OCI-LY7 (cell line): ENCODE measurements at places on chromosomes 2 and 18.

GRCh38 chr2:30627151-30627550 is 180.1 kb downstream of the CAPN13 start:
- no peak for DNase-seq

GRCh38 chr2:188601927-188602326 is 310.3 kb downstream of the GULP1 start:
- DNase-seq, result no peak

DNA sequence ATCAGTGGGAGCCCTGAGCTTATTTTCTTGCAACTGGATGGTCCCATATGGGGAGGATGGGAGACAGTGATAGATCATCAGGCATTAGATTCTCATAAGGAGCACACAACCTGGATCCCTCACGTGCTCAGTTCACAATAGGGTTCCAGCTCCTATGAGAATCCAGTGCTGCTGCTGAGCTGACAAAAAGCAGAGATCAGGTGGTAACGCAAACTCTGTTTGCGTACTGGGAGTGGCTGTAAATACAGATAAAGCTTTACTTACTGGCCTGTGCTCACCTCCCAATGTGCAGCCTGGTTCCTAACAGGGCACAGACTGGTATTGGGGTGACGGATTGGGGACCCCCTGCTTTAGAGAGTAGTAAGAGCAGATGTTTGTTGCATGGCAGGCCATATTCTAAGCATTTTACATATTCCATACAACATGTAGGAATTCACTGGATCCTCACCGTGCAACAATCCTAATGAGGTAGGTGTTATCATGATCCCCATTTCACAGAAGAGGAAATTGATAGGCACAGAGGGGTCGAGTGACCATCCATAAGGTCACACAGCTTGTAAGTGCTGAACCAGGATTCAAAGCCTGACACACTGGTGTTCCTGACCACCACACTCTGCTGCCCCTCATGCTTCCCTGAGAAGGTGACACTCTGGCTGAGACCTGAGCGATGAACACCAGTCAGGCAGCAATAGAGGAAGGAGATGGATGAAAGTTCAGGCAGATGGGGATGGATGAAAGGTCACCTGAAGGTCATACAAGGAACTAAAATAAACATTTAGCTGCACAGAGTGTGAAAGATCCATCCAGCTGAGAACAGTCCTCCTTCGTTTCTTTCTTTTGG is 15.7 kb upstream of the MAT2A start:
- DNase-seq, result no peak

GRCh38 chr2:179927041-179927440 is 65.6 kb upstream of the ZNF385B start:
- DNase-seq, result no peak

DNA sequence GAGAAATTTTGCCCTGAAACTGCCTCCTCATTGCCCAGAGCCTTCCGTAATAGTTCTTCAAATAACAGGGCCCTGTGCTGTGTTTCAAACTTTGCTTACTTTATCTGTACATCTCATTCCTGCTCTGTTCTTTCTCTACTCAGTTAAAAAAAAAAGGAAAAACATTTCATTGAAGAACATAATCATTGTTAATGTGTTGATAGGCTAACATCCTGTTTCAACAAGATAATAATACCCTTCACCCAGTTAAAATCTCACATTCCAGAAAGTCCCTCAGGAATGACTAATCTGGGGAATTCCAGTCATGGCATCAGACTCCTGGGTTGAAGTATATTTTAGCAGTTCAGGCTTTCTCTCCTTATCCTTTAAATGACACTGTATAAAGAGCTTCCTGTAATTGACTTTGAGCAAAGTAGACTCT is 45.6 kb upstream of the ITGAV start:
- DNase-seq, result no peak

- DNase-seq, result no peak
Measured at GRCh38 chr2:82317012-82317411, 2012.5 kb upstream of the LRRTM1 start.

DNA sequence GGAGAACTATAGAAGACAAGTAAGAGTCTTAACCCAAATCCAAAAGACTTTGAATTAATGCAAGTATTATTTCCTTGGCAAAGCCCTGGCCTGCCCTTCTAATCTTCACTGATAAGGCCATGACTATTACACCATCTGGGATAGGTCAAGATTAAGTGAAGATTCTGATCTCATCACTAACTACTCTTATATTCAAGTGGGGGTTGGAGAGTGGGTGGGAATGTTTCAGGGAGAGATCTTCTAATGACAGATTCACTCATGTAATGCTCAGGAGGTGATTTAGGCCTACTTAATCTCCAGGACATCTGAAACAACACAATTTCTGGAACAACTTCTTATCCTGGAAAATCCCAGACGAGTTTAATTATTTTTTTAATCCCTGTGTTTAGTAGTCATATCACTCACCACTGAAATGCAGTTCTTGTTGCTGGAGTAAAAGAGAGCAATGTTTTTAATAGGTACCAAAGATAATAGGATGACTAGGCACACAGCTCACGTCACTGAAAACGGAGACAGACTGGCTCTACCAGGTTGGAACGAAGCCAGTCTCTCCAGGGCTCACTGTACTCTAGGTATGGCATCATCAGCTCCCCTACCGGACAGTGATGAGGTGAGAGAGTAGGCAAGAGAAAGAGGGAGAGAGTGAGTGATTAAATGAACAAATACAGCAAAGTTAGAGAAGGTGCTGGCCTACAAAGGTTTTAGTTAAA is 133.1 kb downstream of the NCKAP5 start:
- DNase-seq, result no peak

GRCh38 chr2:120541972-120542670 is 193.5 kb upstream of the GLI2 start:
- no peak for DNase-seq

DNA sequence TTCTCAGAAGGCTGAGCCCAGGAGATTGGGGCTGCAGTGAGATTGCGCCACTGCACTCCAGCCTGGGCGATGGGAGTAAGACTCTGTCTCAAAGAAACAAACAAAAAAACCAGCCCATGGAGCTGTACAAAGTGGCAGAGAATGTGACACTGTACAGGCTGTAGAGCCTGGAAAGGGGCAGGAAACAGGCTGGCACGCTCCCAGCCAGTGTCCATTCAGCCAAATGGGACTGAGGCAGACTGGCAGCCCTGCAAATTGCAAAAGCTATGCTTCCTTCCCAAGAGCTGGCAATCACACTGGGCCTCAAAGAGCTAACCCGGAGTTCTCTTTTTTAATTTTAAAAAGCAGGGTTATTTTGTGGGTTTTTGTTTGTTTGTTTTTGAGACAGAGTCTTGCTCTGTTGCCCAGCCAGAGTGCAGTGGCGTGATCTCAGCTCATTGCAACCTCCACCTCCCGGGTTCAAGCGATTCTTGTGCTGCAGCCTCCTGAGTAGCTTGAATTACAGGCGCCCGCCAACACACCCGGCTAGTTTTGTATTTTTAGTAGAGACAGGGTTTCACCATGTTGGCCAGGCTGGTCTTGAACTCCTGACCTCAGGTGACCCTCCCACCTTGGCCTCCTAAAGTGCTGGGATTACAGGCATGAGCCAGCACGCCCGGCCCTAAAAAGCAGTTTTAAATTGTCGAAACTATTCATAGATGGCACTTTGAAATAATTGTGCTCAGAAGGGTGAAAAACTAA is 42.8 kb downstream of the SCRN3 start:
- DNase-seq, result no peak
